ENCODE measurements at places on chromosomes 6 and 20.

GRCh38 chr6:98041056-98041455 lies 758.0 kb upstream of the MMS22L start:
- DNase-seq, result no peak

GRCh38 chr20:17505636-17506517 lies 25.3 kb downstream of the BFSP1 start:
- peak; percentile 40 for DNase-seq

DNA sequence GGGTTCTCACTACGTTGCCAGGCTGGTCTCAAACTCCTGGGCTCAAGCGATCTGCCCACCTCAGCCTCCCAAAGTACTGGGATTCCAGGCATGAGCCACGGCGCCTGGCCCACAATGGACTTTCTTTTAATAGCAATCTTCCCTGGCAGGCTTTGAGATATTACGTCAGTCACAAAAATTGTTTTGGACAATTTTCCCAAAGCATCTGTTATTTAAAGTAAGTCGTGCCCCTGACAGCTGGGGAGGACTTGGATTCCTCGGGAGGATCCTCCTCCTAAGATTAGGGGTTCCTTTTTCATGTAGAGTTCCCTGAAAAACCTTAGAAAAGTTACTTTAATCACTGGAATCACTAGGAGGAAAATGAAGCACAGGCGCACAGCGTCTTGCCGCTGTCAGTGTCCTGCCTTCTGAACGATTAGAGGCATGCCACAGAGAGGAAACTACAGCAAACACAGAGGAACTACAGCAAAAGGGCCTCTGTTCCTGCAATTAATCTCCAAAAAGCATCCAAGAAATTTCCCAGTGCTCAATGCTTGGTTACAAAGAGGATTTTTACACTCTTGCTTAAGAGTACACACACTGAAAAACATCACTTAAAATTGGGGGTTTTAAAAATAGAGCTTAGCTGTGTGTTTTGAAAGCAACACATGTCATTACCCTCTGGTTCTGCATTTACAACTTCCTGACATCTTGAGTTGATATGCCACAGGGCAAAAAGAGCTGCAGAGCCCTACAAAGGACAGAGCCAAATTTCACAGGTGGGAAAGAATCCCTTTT lies 4.5 kb downstream of the ACSS1 start:
- no peak for DNase-seq

GRCh38 chr6:100420711-100421110 lies 44.0 kb downstream of the SIM1 start:
- DNase-seq, result no peak

DNA sequence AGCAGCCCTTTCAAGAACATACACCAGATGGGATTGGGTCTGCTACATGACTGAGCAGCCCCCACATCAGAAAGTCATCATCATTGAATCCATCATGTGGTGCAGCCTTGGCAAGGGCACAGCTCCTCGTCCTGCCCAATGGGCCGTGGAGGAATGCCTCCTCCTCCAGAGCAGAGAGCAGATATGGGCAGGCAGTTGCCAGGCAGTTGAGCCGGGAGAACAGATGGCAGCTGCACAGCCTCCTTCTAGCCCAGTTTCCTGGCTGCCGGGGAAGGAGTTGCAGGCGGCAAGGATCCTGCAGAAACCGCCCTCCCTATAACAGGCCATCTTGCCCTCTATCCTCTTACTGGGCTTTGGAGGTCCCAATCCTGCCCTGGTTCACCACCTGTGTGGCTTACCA lies 11.9 kb upstream of the ZFAND3 start:
- DNase-seq, result no peak

- no peak for DNase-seq
These were observed 27.8 kb downstream of the STAU1 start for GRCh38 chr20:49160057-49160929.

GRCh38 chr6:14425805-14426204 lies 308.2 kb downstream of the CD83 start:
- no peak for DNase-seq

GRCh38 chr20:22374678-22375590 lies 209.4 kb downstream of the FOXA2 start:
- no peak for DNase-seq

GRCh38 chr6:132096996-132097395 lies 145.8 kb upstream of the CCN2 start:
- no peak for DNase-seq

DNA sequence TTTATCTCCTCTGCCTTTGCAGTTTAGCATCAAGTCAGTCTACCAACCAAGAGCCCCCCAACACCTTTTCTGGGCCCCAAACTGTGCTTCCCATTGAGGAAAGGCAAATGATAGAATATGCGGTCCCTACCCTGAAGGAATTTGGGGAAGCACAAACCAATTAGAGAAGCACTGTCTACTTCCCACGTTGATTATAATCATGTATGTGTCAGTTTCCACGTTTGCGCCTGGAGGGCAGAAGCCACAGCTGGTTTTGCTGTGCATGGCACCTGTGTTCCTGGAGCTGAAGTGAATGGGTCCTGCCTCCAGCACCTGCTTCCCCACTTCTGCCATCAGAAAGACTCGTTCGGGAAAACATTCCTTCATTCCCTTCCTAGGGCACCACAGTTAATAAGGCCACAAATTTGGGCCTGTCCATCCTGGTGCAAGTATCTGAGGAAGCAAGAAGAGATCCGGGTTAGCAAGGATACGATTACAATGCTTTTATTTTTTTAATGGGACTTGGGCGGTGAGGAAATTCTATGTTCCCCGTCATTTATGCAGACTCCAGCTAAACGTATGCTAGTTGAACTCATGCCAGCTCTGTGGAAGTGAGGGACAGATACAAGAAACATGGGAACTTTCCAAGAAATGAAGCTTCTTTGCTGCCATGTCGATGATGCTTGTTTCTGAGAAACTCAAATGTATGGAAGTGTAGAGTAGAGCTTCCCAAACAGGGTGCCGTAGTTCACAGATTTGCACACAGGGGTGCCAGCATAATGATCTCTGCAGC lies 333.5 kb downstream of the NRN1 start:
- DNase-seq, result no peak

DNA sequence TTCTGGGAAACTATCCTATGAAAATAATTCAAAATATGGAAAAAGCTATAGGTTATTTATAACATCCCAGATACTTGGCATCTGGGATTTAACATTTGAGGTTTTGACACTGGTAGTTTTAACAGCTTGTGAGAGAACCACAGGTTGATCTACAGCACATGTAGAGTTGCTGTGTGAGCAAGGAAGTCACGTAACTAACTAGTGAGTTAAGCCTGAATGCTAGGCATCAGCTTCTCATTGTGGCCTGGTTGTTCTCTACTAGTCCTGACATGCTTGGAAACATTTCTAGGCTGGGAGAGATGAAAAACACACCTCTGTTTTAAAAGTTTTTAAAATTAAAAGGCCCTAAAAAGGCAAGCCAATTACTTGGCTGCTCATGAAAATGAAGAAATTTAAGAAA lies 28.2 kb downstream of the ESF1 start:
- DNase-seq, result no peak

DNA sequence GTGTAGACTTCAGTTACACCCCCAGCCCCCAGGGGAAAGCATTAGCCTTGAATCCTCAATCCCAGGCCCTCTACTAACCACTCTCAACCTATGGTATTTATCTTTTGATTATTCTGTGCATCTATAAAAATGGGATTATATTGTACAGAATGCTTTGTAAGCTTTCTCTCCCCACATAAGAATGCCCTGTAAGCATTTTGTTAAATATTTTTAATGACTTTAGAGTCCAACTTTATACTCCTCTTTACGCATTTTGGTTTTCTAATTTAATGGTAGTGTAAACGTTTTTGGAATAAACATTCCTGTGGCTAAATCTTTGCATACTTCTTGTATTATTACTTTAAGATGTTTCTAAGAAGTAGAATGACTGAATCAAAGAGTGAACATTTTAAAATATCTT lies 35.4 kb downstream of the FBXO9 start:
- DNase-seq, result no peak

DNA sequence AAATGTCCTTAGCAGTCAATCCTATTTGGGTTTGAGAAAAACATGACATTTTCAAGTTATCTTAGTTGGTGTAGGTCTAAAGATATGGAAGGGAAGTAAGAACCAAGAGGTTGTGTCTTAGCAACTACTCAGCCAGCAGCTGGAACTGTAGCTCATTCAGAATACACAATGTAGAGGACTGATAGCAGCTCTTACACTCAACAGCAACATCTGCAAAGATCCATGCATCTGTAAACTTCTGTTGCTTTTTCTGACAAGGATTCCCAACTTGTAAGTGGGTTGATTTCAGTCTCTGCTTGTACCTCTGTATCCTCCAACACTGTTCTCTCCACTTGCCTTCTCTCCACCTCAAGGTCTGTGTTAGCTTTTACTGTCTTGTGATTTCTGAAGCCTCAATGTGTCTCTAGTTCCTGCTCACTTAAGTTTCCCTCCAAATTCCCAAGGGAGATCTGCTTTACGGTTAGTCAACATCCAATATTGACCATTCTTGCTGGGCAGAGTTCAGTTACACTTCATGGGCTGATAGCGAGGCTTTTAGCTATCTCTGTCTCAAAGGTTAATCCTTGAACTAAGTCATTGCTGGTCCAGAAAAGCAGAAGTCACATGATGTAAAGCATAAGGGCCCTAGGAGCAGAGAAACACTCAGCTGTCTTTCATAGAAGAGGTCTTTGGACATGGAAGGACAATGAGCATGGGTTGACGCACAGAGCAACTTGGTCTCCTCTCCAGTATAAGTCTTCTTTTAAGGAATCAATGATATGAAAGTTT lies 71.6 kb upstream of the LGSN start:
- no peak for DNase-seq

DNA sequence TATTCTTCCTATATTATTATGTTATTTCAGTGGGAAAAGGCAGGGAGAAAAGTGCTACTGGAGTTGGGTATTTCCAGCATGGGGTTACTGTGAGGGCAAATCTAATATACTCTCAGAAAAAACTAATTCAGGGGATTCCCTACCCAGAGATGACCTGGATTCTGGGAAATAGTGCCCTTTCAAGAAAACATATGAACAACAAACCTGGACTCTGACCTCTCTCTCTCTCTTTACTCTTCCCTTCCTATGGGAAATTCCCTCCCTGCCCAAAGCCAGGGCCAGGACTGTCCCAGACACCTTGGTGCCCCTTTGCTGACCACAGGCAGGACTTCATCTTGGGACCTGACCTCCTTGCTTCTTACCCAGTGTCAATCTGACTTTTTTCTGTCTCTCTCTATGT lies 1.6 kb upstream of the UBD start:
- no peak for DNase-seq

DNA sequence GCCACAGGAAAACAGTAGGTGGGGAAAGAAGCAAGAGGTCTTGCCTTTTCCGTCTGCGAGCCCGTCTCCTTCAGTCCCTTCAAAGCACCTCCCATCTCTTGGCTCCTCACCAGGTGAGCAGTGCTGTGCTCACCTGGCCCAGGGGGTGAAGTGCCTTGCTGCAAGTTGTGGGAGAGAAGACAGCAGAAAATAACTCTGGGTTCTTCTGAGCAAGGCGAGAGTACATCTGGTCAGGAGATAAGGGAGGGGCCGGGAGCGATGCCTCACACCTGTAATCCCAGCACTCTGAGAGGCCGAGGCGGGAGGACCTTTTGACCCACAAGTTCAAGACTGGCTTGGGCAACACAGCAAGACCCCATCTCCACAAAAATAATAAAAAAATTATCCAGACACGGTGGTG lies 35.6 kb upstream of the TGM3 start:
- no peak for DNase-seq

DNA sequence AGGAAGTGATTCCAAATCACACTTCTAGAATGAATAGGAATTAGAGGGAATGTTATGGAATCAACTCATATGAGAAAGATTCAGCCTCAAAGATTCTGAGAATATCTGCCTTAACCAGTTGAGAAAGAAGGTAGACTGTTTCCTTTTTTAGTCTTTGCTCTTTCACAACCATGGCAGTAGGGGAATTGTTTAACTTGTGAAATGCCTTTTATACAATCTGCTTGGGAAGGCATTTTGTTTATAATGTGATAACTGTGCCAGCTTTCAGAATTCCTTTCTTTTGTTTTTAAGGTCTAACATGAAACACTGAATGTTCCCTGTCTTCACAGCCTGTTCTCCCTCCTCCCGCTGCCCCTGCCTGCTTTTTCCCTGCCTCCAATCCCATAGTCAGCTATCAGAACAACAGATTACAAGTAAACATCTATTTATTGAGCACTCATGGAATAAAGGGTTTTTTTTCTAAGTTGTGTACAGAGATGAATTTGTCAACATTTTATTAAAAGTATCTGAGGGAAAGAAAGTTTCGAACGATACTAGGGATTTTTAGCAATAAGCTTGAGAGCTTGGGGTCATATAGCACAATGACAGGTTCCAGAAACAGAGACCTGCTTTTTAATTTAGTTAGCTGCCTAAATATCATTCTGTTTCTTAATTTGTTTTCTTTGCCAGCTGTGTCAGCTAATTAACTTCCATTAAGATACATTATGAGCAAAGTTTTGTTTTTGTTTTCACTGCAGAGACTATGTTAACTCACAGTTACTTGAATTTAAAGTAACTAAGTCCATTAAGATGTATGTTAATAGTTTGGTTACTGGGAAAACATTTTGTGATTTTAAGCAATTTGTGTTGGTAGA lies 28.3 kb upstream of the FBXO30 start:
- no peak for DNase-seq

GRCh38 chr20:44678242-44678641 lies 26.7 kb upstream of the ADA start:
- DNase-seq, result no peak

- no peak for DNase-seq
These were observed 139.4 kb upstream of the HMGN3 start for GRCh38 chr6:79373880-79374279.

- no peak for DNase-seq
These were observed 21.1 kb downstream of the TRIM26 start for GRCh38 chr6:30192076-30192475.

DNA sequence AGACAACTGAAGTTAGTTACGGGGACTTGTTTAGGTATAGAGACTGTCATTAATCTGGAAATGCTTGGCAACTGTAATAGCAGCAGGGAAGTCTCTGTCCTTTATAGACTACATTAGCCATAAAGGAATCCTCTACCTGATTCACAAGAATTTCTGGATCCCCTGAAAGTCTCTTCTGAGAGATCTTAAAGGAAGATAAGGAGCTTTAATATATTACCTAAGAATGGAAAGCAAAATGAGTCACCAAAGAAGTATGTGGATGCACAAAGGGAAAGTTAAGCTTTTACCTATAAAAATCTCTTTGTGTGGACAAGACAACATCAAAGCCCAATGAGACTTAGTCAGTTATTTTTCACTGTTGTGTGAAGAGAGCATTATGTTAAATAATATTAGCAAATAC lies 92.2 kb upstream of the RSPO3 start:
- DNase-seq, result no peak

DNA sequence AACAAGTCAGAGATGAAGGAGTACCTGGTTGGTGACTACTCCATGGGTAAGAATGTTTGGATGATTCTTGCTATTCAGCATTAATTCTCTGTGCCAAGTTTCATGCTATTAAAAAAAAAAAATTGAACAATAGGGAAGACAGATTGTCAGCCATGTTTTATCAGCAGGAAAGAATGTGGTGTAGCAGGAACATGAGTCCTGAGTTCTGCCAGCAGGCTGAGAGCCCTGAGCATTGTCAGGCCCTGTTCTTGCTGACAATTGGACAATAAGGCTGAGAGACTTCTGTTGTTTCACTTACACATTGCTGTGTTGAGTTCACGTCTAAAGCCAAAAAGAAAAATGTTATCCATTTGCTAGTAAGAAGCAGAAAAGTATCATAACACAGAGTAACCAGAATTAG lies 70.4 kb upstream of the SMIM28 start:
- DNase-seq, result no peak

- no peak for DNase-seq
These were observed 41.9 kb upstream of the TAB2 start for GRCh38 chr6:149275621-149276020.
